Activated CD4-positive, CD25-positive, alpha-beta regulatory T cell treated with anti-CD3 and anti-CD28 coated beads, Interleukin-2, amount 50 U/mL, for 72 hours (primary cell): ENCODE measurements at places on chromosomes 5 and 9.

GRCh38 chr5:128338649-128339048, 199.4 kb downstream of the FBN2 start:
- DNase-seq, result no peak

GRCh38 chr5:73495772-73496335, 2.4 kb upstream of the BTF3 start:
- no peak for DNase-seq

DNA sequence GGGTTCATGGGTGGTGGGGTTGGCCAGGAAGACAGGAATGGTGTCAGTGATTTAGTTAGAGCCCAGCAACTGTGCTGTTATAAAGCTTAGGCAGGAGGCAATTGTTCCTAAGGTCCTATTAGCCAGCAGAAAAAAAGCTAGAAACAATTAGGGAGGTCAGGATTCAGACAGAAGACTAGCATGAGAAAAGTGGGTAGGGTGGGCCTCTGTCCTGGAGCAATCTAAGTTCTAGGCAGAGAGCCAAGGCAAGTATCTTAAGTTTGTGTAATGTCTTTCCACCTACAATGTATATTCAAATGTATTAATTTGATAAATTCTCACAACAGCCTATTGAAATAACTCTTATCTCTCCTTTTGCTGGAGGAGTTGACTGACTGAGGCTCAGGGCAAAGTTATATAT, 6.1 kb upstream of the ZFAND5 start:
- no peak for DNase-seq

- no peak for DNase-seq
Measured at GRCh38 chr5:66967102-66967501, 229.5 kb downstream of the CD180 start.

- DNase-seq, result no peak
Measured at GRCh38 chr5:141603923-141604717, 14.7 kb downstream of the DIAPH1 start.

DNA sequence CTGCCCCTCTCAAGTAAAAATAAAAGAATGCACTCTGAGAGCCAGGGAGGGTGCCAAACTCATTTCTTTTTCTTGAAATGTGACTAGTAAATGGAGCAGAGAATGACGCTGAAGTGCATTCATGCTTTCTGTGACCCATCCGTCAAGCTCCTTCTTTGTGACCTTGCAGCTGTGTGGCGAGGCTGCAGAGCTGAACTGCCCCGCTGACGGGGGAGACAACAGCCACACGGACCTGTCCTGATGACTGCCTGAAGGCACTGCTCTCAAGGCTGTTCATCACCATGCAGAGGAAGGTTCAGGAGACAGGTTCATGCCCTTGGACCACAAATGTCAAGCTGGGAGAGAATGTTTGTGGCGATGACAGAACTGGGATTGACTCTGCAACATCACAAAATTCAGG, 21.0 kb upstream of the RASGEF1C start:
- DNase-seq, result no peak

DNA sequence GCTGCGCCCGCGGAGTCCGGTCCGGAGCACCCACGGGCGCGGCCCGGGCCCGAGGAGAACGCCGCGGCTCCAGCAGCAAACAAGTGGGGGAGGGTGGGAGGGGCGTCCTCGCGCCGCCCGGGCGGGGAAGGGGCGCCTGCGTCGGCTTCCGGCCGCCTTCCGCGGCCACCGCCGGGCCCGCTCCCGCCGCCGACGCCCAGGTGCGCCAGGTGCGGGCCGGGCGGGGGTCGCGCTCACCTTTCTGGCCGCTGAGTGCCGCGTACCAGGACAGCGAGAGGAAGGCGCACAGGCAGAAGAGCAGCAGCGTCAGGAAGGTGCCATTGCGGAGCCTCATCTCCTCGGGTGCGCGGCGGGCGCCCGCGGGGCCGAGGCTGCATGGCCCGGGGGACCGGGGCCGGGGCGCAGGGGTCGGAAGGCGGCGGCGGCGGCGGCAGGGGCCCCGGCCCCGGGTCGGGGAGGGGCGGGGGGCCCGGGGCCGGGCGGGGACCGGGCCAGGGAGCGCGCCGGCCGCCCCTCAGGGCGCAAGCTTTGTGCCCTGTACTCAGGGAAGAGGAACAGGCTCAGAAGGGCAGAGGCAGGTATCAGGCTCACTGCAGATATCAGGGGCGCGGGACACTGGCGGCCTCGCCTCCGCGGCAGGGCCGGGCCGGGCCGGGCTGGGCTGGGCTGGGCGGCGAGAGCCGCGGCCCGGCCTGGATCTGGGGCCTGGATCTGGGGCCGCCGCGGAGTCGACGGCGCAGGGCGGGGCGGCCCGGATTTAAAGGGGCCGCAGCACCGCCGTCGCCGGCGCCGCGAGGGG, at the start of gene MGAT4B:
Gene MGAT4B, minus strand, starts transcription at position 617 of the 799 bp plus-strand sequence. Its CDS starts 283 bp downstream, at position 334.
- DNase-seq, result peak; percentile 69

DNA sequence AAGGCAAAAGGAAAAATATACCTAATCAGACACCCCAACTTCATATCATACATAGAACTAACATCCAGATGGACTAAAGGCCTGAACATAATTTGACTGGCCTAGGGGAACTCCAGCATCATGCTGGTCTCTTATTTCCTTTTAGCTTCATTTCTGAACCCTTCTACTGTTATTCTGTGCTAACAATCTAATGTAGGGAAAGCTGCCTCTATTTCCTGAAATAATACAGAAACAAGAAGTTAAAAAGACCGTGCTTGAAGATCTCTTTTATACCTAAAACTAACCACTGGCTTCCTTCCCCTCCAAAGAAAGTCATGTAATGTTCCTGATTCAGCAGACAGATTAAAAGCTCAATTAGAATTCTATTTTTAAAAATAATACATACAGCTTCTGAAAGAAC, 36.7 kb downstream of the LPAR1 start:
- no peak for DNase-seq

- DNase-seq, result no peak
Measured at GRCh38 chr9:131951905-131952304, 127.8 kb downstream of the MED27 start.

GRCh38 chr9:37549527-37549926, 26.7 kb downstream of the FBXO10 start:
- DNase-seq, result no peak
